ENCODE measurements at places on chromosomes 11 and 22.

- DNase-seq = no peak
Measured at GRCh38 chr22:32364210-32364609, 6.5 kb downstream of the RFPL3 start.

- DNase-seq = no peak
Measured at GRCh38 chr22:39600491-39601179, 30.1 kb downstream of the CACNA1I start.

- no peak for DNase-seq
Measured at GRCh38 chr11:104275992-104276391, 112.0 kb upstream of the PDGFD start.

DNA sequence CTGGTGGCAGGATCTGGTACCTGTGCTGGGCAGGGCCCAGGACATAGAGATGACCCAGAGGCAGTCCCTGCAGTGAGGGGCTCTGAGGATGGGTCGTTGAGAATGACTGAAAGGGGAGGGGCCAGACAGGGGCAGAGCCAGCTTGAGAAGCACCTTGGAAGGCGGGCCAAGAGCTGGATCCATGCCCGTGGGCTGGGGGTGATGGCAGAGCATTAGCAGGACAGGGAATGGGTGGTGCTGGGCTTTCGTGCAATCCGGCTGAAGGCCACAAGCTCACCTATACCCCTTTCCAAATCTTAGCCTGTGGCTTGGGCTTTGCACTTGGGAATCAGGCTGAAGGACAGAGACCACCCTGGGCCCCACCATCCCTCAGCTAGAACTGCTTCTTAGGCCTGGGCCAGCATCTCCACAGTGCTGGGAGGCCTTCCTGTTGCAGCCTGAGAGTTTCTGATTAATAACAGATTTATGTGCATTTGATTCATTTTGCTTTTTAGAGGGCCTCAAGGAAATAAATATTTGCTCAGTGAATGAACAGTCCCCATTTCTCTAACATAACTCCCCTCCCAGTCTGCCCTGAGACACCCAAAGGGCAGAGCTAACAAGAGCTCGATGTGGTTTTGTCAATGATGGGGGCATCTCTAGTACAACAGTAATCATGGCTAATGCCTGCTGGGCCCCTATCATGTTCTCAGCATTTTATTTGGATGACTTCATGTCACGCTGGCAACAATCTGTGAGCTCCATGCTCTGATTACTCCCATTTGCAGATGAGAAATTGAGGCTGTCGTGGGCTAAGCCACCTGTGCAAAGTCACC lies 39.3 kb downstream of the RIBC2 start:
- no peak for DNase-seq

- DNase-seq = no peak
Measured at GRCh38 chr11:78256962-78257361, 68.2 kb downstream of the USP35 start.
